ENCODE measurements at places on chromosomes 12 and 14. TPM values are rescaled to one million over a fixed set of nuclear protein-coding genes. Genes with fewer than 3 reads are reported as not detected.

Gene CHFR
- 60.2 TPM for total RNA-seq

Gene NELL2
- not detected for total RNA-seq

Gene DACT1
- total RNA-seq, result 2.9 TPM

Gene BCL7A
- 6.5 TPM for total RNA-seq

Gene BDKRB2
- 3.5 TPM for total RNA-seq

Gene MGP
- total RNA-seq, result not detected

Gene CAPZA3
- not detected for total RNA-seq

Gene TESPA1
- total RNA-seq, result not detected

Gene LHX5
- total RNA-seq, result not detected

Gene TAS2R19
- 9.6 TPM for total RNA-seq

Gene SMOC1
- 1.8 TPM for total RNA-seq

Gene PLEKHD1
- total RNA-seq, result under 0.01 TPM

Gene KRT71
- not detected for total RNA-seq

Gene ZNF891
- total RNA-seq, result 0.85 TPM

Gene SLC4A8
- total RNA-seq, result 6.7 TPM

Gene FAM222A
- total RNA-seq, result 0.16 TPM

Gene GSC
- total RNA-seq, result not detected

All from hair follicle dermal papilla cell (primary cell).